ENCODE measurements at places on chromosomes 2 and 18.
A peak's percentile ranks its signal among the peaks of the same experiment; 100 is the strongest.

DNA sequence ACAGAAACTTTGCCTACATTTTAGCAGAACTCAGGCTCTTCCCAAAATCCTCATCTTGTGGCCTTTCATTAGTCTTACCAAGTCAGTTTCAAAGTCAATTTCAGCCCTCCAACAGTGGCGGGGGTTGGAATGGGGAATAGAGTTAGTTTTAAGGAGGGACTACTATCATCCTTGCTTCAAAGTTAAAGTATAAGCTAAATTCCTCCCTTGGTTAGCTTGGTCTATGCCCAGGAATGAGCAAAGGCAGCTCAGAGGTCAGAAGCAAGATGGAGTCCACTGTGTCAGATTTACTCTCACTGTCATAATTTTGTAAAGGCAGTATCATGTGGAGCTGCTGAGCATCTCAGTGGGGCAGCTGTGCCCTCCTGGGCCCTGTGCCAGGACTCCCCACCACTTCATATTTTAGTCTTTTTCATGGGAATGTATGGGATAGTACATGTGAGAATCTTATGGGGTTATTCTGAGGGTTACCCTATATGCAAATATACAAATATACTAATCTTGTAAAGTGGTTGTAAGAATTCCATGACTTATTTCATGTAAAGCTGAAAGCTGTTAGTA, 145.2 kb upstream of the MMADHC start:
- no peak for DNase-seq

DNA sequence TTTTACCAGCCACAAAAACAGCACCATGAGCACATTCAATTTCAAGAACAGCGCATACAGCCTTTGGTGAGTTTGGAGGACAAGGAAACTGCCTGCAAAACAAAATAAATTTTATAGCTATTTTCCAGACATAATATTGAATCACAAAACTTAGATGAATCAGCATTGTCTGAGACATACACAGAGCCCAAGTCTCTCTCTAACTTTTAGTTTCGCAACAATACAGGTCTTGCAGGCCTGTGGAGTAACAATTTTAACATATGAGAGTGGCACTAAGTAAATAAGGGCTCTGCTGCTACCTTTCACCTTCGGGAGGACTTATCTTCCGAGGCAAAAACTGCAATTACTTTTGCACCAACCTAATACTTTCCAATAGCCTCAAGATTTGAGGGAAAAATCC, 56.1 kb upstream of the PEX13 start:
- no peak for DNase-seq

DNA sequence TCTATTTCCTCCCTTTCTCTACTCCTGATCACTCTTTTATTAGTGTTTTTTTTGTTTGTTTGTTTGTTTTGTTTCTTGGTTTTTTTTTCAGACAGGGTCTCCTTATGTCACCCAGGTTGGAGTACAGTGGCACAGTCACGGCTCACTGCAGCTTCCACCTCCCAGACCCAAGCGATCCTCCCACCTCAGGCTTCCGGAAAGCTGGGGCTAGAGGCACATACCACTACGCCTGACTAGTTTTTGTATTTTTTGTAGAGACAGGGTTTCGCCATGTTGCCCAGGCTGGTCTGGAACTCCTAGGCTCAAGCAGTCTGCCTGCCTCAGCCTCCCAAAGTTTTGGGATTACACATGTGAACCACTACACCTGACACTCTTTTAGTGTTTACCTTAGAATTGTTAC, 122.3 kb downstream of the ATL2 start:
- no peak for DNase-seq

- no peak for DNase-seq
Measured at GRCh38 chr2:168433527-168433926, 22.5 kb upstream of the CERS6 start.

- DNase-seq: no peak
Measured at GRCh38 chr2:71492112-71492511, 38.8 kb downstream of the DYSF start.

- no peak for DNase-seq
Measured at GRCh38 chr2:240714747-240715725, 23.4 kb downstream of the AQP12A start.

DNA sequence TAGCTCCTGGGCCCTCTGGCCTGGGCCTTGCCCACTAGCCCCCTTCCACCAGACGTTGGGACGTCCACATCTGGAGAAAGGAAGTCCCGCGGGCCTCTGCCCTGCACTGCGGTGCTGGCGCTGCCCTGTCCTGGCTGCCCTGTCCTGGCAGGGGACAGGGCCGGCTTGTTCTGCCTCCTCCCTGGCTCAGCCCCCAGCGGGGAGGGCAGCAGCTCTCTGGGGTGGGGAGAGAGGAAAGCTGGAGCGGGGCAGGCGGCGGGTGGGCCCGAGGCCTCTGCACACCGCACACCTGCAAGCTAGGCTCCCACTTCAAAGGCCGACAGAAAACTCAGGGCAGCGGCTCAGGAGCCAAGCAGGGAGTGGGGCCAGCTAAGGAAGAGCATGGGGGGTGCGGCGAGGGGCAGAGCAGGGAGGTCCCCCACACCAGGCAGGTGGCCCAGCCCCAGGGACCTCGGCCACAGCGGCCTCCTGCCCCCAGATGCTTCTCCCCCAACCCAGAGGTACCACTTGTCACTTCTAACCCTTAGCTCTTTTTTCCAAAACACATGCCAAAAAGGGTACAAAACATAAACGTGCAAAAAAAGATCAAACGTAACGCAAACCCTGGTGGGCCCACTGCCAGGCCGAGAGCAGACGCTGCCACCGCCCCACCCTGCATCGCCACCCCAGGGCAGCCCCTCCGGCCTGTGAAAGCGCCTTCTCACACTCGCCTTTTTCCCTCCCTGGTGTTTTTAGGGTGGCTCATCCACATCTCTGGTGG, 13.5 kb downstream of the SNED1 start:
- DNase-seq: no peak

- DNase-seq: no peak
Measured at GRCh38 chr18:54358495-54359040, 862 bp downstream of the C18orf54 start.

DNA sequence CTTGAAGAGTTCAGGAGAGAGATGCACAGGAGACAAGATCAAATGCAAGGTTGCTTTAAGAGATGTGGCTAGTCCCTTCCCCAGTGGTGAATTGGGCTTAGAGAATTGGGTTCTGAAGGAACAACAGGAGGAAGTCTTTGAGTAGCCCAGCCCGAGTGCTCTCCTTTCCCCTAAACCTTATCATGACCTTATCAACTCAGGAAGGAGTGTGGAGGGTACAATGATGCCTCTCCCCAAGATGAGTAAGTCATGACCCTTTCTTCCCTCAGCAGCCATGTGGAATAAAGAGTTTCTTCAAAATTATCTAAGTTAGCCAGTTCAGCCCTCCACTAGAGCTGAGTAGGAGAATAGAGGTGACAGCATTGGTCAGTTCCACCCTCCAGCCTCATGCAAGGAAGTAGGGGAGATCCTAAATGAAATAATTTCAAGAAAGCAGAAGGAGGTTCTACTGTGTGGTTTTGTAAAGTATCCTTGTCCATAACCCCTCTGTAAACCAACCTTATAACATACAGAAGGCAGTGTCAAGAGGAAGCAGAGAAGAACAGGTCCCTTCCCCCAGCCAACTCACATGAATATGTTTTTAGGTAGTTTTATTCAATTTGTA, 88.4 kb downstream of the ARHGAP15 start:
- no peak for DNase-seq

- no peak for DNase-seq
Measured at GRCh38 chr2:105873721-105874120, 129.0 kb downstream of the NCK2 start.

GRCh38 chr2:53633441-53633840, 134.2 kb upstream of the CHAC2 start:
- no peak for DNase-seq

GRCh38 chr2:120435671-120436459, 89.9 kb downstream of the INHBB start:
- no peak for DNase-seq

- peak; percentile 52 for DNase-seq
Measured at GRCh38 chr2:25286025-25286400, 55.7 kb downstream of the DNMT3A start.

DNA sequence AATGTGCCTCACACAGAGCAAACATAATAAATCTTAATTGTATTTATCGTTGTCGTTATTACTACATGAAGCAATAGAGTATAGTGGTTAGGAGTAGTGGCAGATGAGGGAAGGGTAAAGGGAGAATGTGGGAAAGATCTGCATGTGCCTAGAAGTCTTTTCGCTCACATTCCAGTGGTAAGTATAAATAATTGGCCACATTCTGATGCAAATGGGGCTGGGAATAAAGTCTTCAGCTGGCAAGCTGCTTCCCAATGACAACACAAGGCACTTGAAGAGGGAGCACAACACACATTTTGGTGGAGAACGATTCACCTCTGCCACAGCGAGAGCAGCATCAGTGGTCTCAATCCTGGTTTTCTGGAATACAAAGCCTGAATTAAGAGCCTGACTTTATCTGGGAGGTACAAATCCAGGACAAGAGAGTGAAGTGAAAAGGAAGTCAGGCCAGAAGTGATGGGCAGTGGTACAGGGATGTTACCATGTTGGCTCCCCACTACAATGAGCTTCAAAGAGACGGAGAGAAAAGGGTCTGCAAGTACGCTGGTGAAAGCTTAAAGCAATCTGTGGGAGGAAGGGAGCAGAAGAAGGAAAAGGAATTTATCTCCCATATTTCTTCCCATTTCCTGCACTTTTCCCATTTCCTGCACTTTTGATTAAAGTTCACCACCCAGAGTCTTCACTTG, 112.3 kb downstream of the ARHGAP15 start:
- no peak for DNase-seq

DNA sequence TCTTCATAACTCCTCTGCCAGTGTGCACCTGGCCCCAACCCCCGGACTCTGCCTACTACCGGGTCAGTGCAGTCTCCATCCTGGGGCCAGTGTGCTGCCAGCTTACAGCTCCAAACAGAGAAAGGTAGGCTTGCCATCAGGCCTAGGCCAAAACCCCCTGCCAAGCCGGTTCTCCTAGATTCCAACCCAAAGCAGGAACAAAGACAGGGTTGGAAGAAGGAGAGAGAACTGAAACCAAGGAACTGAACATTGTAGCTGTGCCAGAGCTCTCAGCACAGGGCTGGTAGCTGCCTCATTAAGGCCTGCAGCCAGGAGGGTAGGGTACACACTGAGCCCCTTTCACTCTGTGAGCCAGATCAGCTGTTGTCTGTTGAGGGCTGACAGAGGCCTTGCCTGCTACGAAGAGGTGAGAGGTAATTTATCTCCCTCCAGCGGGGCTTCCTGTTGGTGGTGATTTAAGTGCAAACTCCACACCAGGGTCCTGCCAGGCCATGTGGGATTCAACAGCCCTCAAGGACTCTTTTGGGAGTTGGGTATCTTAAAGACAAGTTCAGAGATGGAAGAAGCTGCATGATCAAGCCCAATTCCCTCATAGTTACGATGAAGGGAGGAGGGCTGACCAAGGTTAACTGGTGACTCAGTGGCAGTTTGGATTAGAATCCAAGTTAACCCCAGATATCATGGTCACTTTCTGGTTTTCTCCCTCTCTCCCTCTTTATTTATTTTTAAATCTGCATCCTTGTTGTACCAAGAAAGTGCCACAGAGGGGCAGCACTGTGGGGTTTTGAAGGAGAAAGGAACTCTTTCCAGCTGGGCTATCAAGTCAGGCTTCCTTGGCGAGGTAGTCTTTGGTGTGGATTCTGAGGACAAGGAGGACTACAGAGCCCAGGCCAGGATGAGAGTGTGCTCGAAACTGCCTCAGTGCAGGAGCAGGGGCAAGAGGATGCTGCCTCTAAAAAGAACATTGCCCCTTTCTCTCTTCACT, 48.1 kb downstream of the CYRIA start:
- DNase-seq: no peak

- no peak for DNase-seq
Measured at GRCh38 chr2:162475661-162476060, 131.7 kb downstream of the GCA start.

- DNase-seq: no peak
Measured at GRCh38 chr18:37383036-37383785, 182.4 kb downstream of the CELF4 start.

GRCh38 chr2:173966274-173967098, 1.3 kb upstream of the SP3 start:
- DNase-seq: no peak

- DNase-seq: no peak
Measured at GRCh38 chr2:64943387-64944150, 45.6 kb upstream of the SLC1A4 start.

- no peak for DNase-seq
Measured at GRCh38 chr2:68429311-68429826, 37.7 kb downstream of the FBXO48 start.

DNA sequence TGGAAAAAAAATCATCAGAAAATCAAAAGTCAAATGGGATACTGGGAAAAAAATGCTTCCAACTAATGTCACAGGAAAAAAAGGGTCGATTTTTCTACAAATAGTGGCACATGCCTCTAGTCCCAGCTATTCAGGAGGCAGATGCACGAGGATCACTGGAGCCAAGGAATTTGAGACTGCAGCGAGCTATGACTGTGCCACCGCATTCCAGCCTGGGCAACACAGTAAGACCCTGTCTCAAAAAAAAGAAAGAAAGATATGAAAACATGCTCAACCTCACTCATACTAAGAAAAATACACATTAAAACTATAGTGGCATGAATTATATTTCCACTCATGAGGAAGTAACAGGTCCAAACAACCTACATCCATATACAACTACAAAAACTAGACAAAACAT, 17.9 kb downstream of the MEMO1 start:
- DNase-seq: no peak

- DNase-seq: no peak
Measured at GRCh38 chr2:128414946-128415778, 96.5 kb upstream of the HS6ST1 start.

- no peak for DNase-seq
Measured at GRCh38 chr2:54422072-54422581, 34.0 kb upstream of the SPTBN1 start.

DNA sequence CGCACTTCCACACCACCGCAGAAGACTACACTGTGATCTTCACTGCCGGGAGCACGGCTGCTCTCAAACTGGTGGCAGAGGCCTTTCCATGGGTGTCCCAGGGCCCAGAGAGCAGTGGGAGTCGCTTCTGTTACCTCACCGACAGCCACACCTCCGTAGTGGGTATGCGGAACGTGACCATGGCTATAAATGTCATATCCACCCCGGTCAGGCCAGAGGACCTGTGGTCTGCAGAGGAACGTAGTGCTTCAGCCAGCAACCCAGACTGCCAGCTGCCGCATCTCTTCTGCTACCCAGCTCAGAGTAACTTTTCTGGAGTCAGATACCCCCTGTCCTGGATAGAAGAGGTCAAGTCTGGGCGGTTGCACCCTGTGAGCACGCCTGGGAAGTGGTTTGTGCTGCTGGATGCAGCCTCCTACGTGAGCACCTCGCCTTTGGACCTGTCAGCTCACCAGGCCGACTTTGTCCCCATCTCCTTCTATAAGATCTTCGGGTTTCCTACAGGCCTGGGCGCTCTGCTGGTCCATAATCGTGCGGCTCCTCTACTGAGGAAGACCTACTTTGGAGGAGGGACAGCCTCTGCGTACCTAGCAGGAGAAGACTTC, 12.5 kb downstream of the MOCOS start:
- DNase-seq: no peak

DNA sequence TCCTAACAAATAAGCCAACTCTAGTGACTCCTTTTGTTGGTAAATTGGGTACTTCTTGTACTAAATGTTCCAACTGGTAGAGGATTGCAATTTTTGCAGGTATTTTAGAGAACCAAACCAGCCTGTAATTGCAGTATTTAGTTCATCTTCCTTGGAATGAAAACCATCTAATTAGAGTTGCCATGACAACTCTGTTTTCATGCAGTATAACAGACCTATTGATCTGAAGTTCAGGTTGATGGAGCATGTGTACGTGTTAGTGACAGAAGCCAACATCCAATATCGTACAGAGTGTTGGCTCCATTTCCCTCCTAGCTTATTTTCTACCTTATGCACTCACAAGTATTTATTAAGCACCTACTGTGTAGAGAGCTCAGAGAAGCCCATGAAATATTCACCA, 176.3 kb upstream of the FOSL2 start:
- DNase-seq: no peak

Measured in activated naive CD4-positive, alpha-beta T cell (primary cell).